GM12878 (cell line): ENCODE measurements at places on chromosomes 16 and 17. TPM values are rescaled to one million over a fixed set of nuclear protein-coding genes. Genes with fewer than 3 reads are reported as not detected.

Gene MYO15B
- total RNA-seq = 12.3 and 15.4 TPM in 2 replicates

Gene EVPLL
- not detected in 2 replicates for total RNA-seq

Gene HIRIP3
- total RNA-seq = 26.1 and 26.5 TPM in 2 replicates

Gene SP6
- total RNA-seq = 0.05 TPM in 1 of 2 replicates, not detected in the other

Gene CRYM
- 4.8 and 5.1 TPM in 2 replicates for total RNA-seq

Gene KRT31
- not detected in 2 replicates for total RNA-seq

Gene LMF1
- 2.5 and 2.7 TPM in 2 replicates for total RNA-seq

Gene VASN
- 0.10 TPM in 1 of 2 replicates, not detected in the other for total RNA-seq

Gene KRTAP1-1
- not detected in 2 replicates for total RNA-seq

Gene WWOX
- 16.7 and 18.3 TPM in 2 replicates for total RNA-seq

Gene OR1F1
- total RNA-seq = not detected in 2 replicates

Gene TTLL6
- total RNA-seq = 0.10 TPM in 1 of 2 replicates, not detected in the other

Gene CTRB1
- 4.4 and 6.2 TPM in 2 replicates for total RNA-seq

Gene DNAH3
- total RNA-seq = not detected in 2 replicates

Gene EIF5A
- 1,049 and 1,070 TPM in 2 replicates for total RNA-seq

Gene DNAH17
- total RNA-seq = 0.90 and 1.6 TPM in 2 replicates

Gene CARHSP1
- 61.3 and 68.6 TPM in 2 replicates for total RNA-seq

Gene COL1A1
- total RNA-seq = 6.1 and 7.7 TPM in 2 replicates

Gene NLRC3
- total RNA-seq = 17.8 and 18.2 TPM in 2 replicates

Gene MEFV
- 0.10 and 0.11 TPM in 2 replicates for total RNA-seq

DNA sequence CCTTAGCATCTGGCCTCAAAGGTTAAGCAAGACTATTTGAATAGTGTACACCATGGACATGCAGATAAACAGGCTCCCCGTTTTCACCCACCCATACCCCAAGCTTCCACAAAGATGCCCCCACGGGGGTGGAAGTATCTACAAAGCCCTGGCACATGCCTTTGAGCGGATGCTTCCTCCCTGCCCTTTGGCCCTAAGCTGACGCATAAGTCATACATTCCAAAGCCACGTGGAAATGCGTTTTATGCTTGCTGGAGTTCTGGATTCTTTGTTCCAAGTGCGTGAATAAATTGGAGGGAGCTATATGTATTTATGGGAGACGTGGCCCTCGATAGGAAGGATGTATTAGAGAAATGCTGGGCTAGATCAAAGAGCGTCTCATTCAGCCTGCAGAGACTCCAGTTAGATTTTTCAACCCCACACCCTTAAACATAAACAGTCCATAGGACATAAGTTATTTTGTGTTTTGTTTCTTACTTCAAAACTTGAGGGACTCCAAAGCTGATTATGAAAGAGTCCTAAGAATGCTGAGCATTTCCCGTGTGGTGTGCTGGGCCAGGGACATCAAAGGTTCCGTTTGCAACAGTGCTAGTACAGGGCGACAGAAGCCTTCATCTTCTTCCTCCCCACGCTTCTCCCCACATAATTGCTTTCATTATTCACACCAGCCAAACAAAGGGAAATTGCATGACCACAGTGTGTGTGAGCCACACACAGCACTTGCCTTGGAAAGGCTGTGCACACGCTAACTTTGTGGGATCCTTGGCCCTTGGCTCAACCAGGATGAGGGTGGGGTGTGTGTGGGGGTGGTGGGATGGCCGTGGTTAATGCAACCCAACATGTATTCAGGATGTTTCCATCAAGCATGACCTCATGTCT, 73.6 kb downstream of the WIPI1 start:
- DNase-seq = no peak

DNA sequence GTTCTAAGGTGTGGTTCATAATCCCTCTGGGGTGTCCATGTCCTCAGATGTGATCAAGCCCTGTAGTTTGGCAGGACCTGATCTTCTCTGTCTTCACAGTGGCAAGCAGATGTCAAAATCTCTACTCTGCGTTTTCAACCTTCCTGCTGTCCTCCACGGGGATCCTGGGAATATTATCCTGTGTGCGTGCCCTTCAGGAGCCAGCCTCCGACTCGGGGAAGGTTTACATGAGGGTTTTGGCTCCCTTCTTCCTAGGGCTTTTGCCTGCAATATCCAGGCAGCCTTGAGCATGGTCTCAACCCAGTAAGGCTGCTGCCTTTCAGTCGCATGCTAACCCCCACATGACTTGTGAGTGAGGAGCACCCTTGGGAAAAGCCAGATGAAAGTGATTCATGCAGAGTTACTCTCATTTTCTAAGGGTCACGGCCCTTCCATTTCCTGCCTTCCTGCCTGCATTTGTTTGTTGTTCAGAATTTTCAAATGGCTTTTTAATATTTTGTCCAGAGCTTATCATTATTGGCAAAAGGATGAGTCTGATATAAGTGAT, 202.2 kb upstream of the CHMP6 start:
- DNase-seq = peak; percentile 64

GRCh38 chr17:65723431-65724151, 162.1 kb upstream of the AXIN2 start:
- no peak for DNase-seq

GRCh38 chr16:72928090-72928981, 119.6 kb downstream of the ZFHX3 start:
- no peak for DNase-seq

- no peak for DNase-seq
Observed at GRCh38 chr17:82370471-82371332, 863 bp upstream of the UTS2R start.

DNA sequence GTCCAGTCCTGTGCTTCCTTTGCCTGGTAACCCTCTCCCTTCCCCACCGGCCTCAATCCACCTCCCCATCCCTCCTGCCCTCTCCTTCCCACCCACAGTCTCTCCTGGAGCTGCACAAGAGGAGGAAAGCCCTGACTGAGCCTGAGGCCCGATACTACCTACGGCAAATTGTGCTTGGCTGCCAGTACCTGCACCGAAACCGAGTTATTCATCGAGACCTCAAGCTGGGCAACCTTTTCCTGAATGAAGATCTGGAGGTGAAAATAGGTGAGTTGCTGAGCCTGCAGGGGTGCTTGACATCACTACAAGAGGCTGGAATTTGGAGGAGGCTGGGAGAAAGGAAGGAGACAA, 1.3 kb downstream of the PLK1 start:
- DNase-seq = no peak

DNA sequence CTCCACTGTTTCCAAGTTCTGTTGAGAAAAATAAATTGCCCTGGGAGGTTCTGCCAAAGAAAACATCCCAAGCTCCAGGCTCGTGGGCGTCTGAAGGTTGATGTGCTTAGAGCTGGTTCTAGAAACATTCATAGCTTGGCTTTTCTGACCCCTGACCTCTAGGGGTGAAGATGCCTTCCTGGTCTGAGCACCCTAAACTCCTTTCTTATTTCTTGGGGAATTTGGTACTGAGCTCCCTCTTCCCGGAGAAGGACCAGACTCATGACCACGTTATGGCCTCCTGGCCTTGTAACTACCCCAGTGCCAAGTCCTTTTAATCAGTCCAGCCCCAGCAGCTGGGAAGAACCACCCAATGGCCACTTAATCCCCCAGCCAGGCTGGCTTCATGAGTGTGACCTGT, 66.4 kb downstream of the MYH11 start:
- DNase-seq = no peak

DNA sequence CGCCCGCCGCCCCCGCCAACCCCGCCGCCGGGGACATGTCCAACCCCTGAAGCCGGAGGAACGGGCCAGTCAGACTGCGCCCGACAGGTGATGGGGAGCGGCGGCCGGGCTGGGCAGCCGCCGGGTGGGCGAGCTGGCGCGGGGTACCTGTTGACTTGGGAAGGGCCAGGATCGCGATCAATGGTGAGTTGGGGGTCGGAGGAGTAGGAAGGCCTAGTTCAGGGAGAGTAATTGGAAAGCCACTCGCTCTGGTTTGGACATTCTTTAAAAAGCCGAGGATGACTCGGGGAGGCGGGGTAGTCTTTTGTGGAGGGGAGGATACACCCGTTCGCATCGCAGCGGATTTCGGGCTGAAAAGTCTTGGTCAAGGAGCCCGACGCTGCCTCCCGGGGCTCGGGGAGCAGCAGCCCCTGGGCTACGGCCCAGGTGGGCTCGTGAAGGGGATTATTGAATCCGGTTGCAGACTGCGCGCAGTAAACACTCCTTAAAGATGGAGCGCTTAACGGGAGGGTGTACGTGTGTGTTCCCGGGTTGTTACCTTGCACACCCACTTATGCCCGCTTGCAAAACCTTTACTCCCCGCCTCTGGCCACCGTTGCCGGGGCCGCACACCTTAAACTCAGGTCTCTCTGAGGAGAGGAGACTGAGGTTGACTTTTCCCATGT, 123.8 kb downstream of the GOSR1 start:
- no peak for DNase-seq

DNA sequence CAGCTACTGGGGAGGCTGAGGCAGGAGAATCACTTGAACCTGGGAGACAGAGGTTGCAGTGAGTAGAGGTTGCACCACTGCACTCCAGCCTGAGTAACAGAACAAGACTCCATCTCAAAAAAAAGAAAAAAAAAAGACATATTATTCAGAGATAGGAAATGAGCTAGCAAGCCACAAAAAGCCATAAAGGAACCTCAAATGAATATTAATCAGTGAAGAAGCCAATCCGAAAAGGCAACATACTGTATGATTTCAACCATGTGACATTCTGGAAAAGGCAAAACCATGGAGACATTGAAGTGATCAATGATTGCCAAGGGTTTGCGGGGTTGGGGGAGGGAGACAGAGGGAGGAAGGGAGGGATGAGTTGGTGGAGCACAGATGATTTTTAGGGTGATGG, 8.4 kb upstream of the EXOC7 start:
- DNase-seq = no peak

GRCh38 chr17:41863074-41863848, 2.0 kb downstream of the KLHL11 start:
- DNase-seq = no peak

DNA sequence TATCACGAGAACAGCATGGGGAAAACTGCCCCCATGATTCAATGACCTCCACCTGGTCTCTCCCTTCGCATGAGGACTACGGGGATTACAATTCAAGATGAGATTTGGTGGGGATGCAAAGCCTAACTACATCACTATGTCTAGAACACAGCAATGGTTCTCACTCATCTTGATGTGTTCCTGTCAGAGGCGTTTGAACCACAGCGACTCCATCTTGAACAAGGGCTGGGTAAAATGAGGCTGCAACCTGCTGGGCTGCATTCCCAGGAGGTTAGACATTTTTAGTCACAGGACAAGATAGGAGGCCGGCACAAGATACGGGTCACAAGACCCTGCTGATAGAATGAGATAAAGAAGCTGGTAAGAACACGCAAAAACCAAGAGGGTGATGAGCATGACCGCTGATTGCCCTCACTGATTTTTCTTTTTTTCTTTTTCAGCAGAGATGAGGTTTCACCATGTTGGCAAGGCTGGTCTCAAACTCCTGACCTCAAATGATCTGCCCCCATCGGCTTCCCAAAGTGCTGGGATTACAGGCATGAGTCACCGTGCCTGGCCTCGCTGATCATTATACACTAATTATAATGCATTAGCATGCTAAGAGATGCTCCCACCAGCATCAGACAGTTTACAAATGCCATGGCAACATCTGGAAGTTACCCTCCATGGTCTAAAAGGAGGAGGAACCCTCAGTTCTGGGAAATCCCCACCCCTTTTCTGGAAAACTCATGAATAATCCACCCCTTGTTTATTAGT, 3.0 kb upstream of the PPY start:
- DNase-seq = no peak

- DNase-seq = no peak
Observed at GRCh38 chr16:4340443-4340842, 10.7 kb downstream of the PAM16 start.

GRCh38 chr16:50182441-50182840, 29.3 kb downstream of the TENT4B start:
- DNase-seq = no peak

DNA sequence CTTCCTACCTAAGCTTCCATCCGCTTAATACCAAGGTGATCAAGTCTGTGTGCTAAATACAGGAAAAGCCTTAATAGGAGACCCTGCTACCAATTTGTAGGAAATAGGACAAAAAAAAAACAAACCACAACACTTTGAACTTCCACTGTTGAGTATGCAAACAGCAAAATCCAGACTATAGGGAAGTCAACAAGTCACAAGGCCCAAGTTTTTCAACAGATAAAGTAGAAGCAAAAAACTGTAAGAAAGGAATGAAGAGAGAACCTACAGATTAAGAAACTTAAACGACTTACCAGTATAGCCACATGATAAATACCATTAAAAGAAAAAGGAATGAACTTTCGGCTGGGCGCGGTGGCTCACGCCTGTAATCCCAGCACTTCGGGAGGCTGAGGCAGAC, 7.4 kb downstream of the USP22 start:
- DNase-seq = no peak

DNA sequence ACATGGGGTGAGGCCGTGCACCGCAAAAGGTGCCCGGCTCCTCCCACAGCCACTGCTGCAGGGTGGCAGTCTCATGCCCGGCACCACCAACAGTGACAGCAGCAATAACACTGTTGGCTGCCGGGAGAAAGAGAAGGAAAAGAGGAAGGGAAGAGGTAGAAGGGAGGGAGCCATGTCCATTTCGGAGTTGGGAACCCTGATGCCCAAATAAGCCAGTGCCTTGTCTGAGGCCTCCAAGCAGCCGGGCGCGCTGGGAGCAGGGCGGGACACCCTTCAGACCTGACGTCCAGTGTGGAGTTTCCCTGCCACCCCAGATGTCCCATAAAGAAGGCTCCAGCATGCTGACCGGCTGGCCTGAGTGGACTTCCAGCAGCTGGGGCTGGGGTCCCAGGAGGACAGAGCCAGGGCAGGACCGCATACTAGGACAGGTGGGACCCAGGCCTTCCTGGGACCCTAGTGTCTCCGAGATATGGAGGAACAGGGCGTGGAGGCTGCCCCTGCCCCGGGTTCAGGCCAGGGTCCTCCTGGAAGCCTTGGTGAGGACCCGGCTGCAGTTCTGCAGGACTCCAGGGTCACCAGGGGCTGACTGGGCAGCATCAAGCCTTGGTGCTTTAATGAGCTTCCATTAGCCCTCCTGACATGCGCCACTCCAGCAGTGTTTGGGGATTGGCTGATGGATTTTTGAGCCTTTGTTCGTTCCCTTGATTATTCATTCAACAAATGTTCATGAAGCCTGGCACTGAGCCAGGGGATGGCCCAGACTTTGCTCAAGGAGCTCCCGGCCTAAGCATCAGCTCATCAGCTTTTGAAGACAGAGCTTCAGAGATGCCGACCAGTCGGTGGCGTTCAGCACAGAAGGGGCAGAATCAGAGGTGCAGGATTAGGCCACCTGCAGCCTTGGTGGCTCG, 223.6 kb upstream of the CIBAR2 start:
- no peak for DNase-seq

GRCh38 chr17:44241106-44241624, 21.7 kb upstream of the UBTF start:
- no peak for DNase-seq

GRCh38 chr16:77910021-77910420, 112.3 kb upstream of the CLEC3A start:
- DNase-seq = no peak

DNA sequence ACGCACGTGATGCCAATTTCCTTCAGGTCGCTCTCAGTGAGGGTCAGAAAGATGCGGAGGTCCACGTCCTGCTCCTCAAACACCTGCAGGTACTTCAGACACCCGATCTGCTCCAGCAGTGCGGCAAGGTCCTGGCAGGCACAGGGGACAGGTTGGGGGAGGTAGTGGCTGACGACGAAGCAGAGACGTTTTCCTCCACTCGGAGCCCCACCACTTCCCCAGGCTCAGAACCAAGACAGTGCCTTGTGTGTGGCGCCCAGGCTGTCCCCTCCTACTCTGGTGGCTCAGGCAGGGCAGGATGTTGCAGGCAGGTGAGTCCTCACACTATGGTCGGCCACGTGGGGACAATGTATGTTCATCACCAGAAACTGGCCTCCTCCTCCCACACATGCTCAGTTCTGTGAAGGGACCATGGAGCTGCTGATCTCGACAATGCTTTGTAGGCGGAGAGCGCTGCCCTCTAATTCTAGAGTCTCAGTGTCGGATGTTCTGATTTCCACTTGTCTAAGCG, 5.7 kb downstream of the NUDT16L1 start:
- no peak for DNase-seq

- DNase-seq = no peak
Observed at GRCh38 chr16:10888320-10888937, 11.4 kb downstream of the CIITA start.
